NCI-H1694 (cell line): ENCODE measurements at places on chromosomes 12 and 14.

DNA sequence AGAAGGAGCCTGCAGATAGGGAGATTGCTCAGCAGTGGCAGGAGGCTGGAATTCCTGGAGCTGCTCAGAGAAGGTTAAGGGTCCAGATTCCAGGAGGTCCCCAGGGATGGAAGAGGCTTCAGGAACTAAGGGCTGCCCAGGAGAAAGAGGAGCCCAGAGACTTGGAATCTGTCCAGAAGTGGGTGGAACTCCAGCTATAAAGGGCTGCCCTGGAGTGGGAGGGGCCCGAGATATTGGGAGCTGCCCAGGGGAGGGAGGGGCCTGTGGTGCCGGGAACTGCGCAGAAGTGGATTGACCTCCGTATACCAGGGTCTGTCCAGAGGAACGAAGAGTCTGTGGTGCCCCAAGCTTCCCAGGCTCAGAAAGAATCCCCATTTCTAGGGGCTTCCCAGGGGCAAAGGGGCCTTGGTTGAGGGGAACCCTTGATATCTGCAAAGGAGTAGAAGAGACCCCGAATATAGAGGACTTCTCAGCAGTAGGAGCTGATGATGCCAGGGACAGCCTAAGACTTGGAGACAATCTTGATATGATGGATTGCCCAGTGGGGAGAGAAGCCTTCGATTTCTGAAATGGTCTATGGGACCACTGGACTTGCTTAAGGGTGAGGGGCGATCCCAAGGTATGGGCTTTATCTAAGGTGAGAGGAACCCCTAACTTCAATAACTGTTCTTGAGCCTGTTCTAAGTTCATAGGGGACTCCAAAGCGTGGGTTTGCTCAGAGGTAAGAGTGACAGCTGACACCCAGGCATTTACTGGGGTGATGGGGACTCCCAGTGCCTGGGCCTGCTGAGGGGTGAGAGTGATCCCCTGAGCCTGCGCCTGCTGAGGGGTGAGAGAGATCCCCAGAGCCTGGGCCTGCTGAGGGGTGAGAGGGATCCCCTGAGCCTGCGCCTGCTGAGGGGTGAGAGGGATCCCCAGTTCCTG is 45.0 kb downstream of the FAM186A start:
- no peak for DNase-seq

GRCh38 chr12:29750131-29750927 is 33.4 kb downstream of the TMTC1 start:
- DNase-seq = no peak

- DNase-seq = no peak
These were observed 1731.5 kb upstream of the FLRT2 start for GRCh38 chr14:83798421-83798820.

DNA sequence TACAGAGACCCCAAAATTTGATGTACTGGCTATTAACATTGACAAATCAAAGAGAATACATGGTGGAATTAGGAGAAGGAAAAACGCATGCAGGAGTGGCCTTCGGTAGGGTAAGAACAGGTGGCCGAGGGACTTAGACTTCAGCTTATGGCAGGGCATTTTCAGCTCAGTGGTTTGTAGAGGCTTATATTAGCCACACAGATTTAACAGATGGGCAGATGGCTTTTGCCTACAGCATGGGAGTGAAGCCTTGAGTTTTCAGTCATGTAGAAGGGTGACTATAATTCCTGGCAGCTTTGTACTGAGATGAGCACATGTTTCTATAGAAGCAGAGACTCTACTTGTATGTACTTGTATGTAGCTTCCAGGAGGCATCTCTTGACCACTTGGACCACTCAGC is 40.9 kb upstream of the PLEKHA5 start:
- peak; percentile 80 for DNase-seq

GRCh38 chr14:102317564-102318248 is 1.8 kb upstream of the ZNF839 start:
- peak; percentile 98 for DNase-seq

DNA sequence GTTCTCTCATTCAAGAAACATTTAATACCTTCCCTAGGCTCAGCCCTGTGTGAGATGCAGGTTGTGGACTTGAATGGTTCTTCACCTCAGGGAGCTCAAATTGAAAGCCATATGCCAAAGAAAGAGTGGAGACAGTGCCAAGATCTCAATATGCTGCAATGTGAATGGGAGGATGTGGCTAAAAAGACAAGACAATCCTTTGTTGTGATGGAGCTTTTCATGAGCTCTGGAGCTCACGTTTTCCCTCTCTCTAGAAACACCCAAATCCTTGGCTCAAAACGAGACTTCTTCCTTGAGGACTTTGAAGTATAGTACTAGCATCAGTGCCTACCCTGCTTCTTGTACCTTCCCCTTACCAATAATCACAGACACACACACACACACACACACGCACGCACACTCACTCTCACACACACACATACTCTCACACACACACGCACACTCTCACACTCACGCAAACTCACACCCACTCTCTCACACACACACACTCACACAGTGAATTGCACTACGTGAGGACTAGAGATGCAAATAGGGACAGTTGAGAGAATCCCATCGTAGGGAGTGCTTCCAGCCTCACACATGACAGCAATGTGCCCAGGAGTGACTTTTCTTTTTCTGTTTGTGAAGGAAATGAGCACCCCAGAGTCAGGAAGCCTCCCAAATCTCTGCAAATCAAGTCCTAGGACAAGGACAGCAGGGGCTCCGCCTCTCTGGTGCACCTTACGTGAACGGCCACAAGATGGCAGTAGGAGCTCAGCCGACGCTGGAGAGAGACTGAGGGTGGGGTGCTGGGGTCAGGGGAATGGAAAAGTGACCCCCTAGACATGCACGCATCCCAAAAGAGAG is 231.4 kb downstream of the PCNX1 start:
- peak; percentile 62 for DNase-seq

DNA sequence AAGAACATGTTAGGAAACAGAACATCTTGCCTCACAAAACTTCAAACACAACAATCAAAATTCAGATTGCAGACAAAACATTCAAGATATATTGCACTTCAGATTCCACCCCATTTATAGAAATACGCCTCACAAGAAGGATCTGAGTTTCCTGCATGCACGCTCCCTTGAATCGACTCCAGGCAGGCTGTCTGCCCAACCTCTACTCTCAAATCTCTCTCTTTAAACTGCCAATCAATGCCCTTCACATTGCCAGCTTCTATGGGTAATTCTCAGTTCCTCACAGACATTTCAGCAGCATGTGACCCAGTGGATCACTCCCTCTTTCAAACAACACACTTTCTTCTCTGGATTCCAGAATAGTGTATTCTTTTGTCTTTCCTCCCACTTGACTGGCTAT is 184.1 kb downstream of the PRKD1 start:
- no peak for DNase-seq

GRCh38 chr12:3294481-3294911 is 196.5 kb upstream of the PRMT8 start:
- peak; percentile 62 for DNase-seq

DNA sequence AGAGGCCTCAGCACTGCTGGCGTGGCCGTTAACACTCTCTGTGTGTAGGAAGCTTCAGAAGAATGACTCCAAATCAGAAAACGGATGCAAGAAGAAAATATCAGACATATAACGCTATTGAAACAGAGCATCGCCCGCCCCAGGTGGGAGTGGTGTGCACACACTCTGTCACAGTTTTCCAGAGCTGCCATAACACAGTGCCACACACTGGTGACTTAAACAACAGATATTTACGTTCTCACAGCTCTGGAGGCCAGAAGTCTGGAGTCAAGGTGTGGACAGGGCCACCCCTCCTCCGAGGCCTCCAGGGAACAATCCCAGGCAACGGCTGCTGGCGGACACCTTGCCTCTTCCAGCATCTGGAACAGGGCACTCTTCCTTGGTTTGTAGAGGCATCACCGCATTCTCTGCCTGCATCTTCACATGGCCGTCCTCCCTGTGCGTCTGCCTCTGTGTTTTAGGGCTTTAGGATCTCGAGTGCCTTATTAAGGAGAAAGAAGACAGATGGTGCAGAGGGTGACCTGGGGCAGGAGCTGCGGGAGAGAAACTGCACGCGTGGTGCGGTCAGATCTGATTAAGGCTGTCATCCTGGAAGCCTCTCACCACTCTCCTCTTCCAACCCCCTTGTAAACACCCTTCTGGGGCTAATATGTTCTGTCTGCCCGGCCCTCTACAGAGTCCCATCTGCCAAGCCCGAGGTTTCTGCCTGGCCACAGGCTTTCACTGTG is 141.0 kb downstream of the SLC15A4 start:
- DNase-seq = no peak

GRCh38 chr14:36556811-36557433 is 25.5 kb downstream of the NKX2-8 start:
- peak; percentile 49 for DNase-seq

- peak; percentile 51 for DNase-seq
These were observed 221.8 kb upstream of the SSTR1 start for GRCh38 chr14:37985826-37986470.

GRCh38 chr12:45587877-45588533 is 141.5 kb upstream of the ARID2 start:
- DNase-seq = no peak

GRCh38 chr12:67952787-67953186 is 36.5 kb upstream of the IFNG-AS1 start:
- no peak for DNase-seq

DNA sequence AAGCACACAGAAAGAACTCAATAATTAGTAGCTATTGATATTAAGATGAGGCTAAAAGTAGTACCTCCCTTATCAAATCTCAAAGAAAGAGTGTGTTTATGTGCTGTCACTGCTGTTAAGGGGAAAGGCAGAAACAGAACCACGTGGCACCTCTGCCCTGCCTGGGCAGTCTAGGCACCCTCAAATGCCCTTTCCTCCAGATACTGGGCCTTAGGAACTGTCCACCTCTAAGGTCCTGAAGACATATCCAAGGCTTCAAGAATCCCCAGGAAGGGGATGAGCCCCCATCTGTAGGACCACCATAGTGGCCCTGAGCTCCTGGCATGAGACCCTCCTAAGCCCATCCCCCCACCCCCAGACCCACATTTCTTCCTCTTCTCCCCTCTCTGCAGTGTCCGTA is 29.1 kb downstream of the NGB start:
- no peak for DNase-seq

- DNase-seq = no peak
These were observed 56.3 kb upstream of the KICS2 start for GRCh38 chr12:64278421-64278820.

DNA sequence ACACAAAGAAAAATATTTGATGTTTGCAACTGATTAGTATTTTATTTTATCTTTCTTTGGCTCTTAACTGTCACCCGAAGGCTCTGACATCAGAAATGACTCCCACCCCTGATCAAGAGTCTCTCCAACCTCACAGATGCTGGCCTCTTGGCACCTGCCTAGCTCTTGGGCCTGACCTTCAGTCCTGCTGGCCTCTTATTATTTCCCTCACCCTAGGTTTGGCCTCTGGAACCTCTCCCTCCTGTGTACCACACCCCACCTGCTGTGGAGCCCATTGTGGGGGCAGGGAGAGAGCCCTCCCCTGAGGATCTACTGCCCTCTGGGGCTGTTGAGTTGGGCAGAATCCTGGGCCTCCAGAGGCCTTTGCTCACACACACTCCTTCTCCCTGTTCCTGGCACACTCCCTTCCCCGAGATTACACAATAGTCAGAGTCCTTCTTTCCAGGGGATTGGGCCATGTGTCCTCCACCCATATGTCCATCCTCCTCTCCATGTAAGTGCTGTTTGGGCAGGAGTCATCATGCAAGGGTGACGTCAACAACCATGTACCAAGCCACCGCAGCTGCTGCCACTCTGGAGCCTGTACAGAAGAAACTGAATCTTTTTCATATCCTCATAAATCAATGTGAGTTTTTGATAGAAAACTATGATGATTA is 124.3 kb downstream of the RASSF9 start:
- no peak for DNase-seq

DNA sequence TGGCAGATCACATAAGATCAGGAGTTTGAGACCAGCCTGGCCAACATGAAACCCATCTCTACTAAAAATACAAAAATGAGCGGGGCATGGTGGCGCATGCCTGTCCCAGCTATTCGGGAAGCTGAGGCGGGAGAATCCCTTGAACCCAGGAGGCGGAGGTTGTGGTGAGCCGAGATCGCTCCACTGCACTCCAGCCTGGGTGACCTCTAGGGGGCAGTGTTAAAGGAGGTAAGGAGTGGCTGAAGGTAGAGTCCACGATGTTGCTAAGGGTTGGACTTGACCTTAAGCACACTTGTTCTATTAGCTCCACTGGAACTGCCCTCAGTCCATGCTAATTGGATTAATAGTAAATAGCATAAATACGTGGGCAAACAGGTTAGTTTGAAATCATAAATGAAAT is 62.4 kb upstream of the PSMC1 start:
- no peak for DNase-seq

GRCh38 chr12:7884689-7885088 is 12.0 kb upstream of the SLC2A14 start:
- no peak for DNase-seq

GRCh38 chr12:12527820-12528296 is 34.8 kb downstream of the DUSP16 start:
- DNase-seq = no peak

DNA sequence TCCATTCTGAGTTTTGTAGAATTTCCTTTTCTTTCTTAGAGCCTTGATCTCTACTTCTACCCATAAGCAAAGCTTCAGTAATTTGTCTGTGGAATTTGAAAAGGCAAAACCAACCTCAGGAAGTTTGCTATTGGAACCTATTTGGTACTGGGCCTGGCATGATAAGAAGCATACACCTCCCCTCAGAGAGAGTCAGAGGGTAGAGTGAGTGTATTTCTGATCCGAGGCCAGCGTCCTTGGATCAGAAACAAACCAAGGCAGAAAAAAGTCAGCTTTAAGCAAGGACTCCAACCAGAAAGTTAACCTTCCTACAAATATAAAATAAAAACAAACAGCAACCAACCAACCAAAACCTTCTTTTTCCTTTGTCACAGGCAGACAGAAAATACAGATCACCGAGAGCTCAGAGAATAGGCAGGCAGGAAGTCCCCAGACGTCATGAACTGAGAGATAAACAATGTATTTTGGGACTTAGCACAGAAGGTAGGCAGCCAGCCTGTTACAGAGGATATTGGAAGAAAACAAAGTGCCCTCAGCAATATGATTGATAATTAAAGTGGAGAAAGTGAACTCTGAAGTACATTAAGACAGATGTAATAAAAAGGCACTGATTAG is 141.5 kb downstream of the NEDD1 start:
- DNase-seq = no peak

- DNase-seq = no peak
These were observed 58.6 kb downstream of the SLC38A1 start for GRCh38 chr12:46209914-46210872.

GRCh38 chr14:36510078-36510799 is 9.8 kb downstream of the NKX2-1 start:
- no peak for DNase-seq

- no peak for DNase-seq
These were observed 174.6 kb downstream of the STXBP6 start for GRCh38 chr14:24875203-24875838.

GRCh38 chr14:52824462-52824861 is 33.1 kb upstream of the GNPNAT1 start:
- no peak for DNase-seq

DNA sequence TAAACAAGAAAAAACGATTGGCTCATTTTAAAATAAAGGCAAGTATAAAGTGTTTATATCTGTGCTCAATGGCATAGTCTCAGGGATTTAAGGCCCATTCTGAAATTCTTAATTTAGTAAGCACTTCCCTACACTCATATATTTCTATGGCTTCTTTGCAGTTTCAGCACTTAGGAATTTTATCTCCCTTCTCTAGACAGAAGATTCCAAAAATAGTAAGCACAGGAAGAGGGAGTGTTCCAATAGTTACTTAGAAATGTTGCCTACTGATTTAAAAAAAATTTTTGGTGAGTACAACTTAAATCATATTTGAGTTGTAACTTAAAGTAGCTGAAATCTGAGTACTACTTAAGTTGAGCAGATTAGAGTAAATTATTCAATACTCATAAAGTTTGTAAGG is 19.8 kb downstream of the INSM2 start:
- no peak for DNase-seq
